Stimulated activated CD8-positive, alpha-beta memory T cell treated with anti-CD3 and anti-CD28 coated beads, Interleukin-2, amount 100 ng/mL, for 1 hour (primary cell): ENCODE measurements at places on chromosomes 13 and 19.

DNA sequence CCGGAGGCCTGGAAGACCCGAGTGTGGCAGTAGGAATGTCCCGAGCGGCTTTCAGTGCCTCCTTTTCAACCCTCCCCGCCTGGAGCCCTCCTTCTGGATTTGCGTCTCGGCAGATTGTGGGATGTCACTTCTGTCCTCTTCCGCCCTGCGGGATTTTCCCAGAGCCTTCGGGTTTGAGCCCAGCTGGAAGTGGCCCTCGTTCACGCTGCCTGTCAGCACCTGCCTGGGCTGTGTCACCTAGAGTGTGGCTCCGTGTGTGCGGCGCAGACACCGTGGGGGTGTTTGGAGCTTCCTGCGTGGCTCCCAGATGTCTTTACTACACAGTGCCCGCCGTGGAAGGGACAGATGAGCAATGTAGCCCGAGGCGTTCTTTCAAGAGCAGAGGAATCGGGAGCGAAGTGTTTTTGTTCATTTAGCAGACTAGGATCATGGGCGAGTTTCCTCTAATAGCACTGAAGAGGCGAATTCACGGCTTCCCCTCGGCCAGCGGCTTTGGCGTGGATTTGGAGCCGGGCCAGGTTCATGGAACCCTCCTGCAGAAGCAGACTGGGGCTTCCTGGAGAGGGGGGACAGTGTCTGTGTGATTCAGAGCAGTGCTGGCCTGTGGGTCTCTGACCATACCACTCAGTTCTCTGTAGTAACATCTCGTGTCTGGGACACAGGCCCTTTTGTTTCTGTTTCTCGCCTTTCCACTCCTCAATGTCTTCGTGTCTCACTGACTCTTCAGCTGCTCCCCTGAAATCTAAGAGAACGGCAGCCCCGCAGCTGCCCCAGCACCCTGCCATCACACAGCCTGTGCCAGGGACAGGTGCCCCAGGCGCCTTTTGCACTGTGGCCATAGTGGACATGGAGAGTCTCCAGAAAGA is 68.0 kb downstream of the KDM4B start:
- no peak for DNase-seq

DNA sequence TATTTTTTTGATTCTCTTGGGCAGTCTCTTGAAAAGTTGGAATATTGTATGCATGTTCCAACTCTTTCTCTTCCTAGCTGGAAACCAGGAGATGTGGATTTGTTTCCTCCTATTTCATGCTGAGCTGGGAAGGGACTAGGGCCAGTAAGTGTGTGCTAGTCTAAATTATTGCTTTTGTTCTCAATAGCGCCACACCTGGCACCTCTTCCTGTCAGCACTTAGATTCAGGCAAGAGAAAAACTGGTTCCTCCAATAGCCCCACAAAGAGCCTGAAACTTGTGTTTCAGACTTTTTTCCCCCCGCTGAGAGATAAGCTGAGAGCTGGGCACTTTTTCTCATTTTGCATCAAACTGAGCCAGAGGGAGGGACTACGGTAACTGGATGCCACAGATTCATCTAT is 353.4 kb downstream of the OLFM4 start:
- no peak for DNase-seq

- DNase-seq: no peak
These were observed 4.0 kb downstream of the KLK1 start for GRCh38 chr19:50819636-50820035.

DNA sequence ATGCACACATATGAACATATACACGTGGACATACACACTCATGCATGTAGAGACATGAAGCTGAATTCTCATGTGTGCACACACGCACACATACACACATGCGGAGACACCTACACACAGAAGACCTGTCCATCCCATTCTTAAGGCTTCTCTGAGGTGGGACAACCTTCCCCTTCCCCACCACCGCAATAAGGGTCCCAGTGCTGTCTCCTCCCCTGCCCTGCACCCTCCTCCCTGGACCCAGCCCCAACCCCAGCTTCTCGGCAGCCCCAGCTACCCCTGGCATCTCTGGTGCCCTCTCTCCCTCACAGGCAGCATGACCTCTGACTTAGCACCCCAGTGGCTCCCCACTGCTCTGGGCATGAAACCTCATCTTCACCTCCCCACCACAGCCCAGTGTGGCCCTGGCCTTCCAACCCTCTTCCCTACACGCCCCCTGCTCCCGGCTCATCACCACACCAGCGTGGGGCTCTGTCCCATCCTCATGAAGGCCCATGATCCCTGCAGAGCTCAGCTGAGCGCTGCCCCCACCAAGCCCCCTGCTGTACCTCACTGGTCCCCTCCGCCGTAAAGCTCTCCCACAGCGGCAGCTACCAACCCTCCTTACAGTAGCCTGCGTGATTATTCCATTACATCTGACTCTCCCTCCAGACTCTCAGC is 204.1 kb upstream of the ZNF536 start:
- DNase-seq: no peak

GRCh38 chr13:51802631-51803418 is 1.1 kb downstream of the DHRS12 start:
- DNase-seq: no peak

- no peak for DNase-seq
These were observed 5.5 kb downstream of the IRS2 start for GRCh38 chr13:109780845-109781383.

DNA sequence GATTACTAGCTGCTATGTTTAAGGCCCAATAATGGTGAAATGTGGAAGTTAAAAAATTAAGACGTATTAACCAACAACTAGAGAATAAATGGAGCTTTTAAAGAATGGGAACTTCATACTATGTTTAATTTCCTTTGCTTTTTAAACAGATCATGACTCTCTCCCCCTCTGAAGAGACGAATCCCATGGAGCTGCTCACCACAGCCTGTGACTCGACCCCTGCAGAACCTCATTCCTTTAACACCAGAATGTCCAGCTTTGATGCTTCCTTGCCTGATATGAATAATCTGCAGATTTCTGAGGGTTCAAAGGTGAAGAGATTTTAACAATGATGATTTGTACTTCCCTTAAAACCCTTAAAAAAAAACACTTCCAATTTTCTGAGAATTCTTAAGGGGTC is 53.0 kb downstream of the ZAR1L start:
- DNase-seq: no peak

- DNase-seq: no peak
These were observed 16.3 kb upstream of the TSPAN16 start for GRCh38 chr19:11279505-11280236.

DNA sequence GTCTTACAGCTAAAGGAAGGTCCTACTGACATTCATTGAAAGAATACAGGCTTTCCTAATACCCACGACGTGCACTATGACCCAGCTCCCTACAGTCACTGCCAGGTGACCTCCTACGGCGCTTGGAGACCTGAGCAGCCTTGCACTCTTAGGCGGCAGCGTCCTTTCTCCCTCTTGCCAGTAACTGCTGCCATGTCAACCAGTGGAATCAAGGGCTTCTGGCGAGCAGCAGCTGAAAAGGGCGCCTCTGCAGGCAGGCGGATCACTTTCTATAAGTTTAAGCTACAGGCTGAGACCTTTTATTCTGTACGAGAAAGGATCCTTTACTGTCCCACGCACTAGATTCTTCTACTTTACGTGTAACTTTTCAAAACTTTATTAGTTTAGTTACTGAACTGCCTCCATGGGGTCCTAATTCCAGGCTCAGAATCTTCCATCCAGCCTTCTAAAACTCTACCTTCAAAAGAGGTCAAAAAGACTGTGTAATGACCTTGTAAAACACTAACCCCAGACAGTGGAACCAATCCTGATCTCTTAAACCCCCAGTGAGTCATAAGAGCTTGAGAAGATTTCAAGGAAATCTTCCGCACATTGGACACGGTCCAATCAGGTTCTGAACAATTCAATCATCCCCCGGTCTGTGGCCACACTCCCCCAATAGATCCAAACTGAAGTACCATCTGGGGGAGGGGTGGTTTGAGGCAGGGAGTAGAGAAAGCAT is 1.9 kb downstream of the KCTD12 start:
- no peak for DNase-seq

DNA sequence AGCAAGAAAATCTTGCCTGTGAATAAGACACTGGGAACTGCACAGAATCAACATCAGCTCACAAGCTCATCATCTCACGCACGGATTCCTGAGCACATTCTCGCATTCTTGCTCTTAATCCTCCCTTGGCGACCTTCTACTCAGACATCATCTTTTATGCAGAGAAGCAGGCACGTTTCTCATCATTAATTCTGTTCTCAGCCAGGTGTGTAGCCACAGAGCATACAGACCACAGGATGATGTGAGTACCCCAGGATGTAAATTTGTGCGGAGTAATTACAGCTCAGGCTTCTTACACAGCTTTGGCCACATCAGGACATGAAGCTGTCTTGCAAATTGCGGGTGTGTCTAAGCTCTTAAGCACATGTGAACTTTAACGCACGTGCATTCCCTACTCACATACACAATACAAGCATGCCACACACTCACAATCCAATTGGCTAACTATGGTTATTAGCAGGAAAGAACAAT is 36.5 kb upstream of the SACS start:
- DNase-seq: no peak

GRCh38 chr19:4241824-4242430 is 5.0 kb upstream of the YJU2 start:
- DNase-seq: no peak

DNA sequence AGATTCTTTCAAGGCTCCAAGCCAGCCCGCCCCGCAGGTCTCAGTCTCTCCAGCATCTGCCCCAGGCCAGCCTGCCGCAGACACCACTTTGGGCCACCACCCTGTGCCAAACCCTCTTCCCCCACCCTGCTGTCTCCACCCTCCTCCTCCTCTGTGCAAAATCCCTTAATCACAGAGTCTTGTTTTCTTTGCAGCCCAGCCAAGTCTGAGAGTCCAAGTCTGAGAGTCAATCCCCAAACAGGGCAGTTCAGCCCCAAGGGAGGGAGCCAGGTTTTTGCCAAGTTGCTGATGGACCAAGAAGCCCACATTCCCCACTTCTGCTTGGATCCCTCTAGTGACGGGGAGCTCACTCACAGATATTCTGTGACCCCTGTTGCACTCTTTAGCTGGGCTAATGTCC is 3.1 kb downstream of the ADAMTS10 start:
- DNase-seq: no peak

- no peak for DNase-seq
These were observed 183.6 kb upstream of the EDNRB start for GRCh38 chr13:78102121-78102677.

- no peak for DNase-seq
These were observed 13.9 kb downstream of the TFDP1 start for GRCh38 chr13:113598481-113598880.

- DNase-seq: no peak
These were observed 1.0 kb upstream of the HAMP start for GRCh38 chr19:35281303-35281702.

GRCh38 chr13:28049880-28050875 is 50.2 kb downstream of the FLT3 start:
- DNase-seq: no peak

DNA sequence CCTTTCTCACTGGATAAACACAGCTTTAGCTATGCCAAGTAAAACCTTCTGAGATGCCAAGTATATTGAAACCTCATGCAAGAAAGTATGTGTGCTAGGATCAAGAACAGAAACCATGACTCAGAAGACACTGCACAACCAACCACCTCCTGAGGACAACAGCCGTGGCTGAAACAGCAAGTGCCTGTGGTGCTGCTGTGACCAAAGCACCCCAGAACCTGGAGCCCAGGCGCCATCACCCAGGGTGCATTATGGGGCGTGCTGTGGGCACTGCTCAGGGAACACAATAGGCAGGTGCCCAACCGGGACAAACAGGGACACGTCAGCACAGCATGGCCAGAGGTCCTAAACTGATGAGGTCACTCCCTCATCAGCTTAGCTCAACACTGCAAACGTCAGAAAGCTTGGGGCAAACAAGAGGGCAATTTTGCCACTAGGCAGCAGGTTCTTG is 101.3 kb upstream of the SLC15A1 start:
- DNase-seq: no peak

DNA sequence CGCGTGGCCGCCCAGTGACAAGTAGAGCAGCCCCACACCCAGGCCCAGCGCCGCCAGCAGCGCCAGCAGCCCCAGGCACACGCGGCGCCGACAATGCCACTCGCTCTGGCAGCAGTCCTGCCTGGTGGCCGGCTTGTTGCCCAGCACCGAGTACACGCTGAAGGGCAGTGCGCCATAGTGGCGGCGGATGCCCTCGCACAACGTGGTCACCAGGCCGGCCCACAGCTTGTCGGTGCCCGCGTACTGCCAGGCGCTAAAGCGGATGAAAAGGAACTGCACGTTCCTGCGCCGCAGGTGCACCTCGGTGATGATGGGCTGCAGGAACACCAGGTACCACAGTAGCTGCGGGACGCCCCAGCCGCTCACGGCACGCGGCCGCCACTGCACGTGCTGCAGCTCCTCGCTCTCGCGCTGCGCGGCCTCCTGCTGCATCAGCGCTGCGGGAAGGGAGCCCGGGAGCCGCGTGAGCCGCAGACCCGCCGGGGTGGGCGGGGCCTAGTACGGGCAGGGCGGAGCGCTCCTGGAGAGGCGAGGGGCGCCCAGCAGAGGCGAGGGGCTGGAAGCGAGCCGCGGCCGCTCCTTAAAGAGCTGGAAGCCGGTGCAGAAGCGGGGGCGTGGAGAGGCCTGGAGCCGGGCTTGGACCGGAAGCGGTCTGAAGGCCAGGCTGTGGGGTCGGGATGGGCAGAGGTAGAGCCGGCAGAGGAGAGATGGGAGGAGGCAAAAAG is 7.3 kb downstream of the NKPD1 start:
- no peak for DNase-seq

GRCh38 chr19:49716154-49716553 is 25.2 kb downstream of the CPT1C start:
- no peak for DNase-seq

DNA sequence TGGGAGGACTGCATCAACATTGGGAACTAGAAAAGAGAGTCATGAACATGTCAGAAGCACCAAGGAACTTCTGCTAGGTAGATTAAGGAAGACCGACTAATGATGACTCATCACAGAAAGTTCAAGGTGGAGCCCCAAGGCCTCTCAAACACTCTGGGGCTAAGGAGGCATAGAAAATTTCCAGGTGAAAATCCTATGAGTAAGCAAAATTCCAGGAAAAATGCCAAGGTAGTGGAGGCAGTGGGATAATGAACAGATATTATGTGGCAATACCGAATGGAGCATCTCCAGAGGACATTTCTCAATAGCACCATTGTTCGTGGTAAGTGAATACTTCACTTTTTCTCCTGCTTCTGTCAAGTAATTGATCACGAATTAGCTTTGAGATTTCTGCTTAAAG is 336.5 kb downstream of the MZT1 start:
- DNase-seq: no peak

DNA sequence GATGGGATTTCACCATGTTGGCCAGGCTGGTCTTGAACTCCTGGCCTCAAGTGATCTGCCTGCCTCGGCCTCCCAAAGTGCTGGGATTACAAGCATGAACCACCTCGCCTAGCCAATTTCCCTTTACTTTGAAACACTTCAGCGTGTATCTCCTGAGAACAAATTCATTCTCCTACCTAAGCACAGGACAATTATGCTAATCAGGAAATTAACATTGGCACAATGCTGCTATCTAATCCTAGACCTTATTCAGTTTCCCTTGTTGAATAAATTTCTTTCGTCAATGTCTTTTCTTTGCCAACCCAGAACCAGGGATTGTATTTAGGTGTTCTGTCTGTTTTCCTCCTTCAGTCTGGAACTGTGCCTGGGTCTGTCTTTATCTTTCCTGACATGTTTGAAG is 67.8 kb downstream of the MAP4K1 start:
- DNase-seq: no peak

- no peak for DNase-seq
These were observed 2.3 kb downstream of the DDA1 start for GRCh38 chr19:17311455-17312188.

- DNase-seq: no peak
These were observed 96.6 kb upstream of the LSM14A start for GRCh38 chr19:34075661-34076091.

- no peak for DNase-seq
These were observed 23.9 kb upstream of the METTL21C start for GRCh38 chr13:102718746-102719145.

- DNase-seq: peak; percentile 43
These were observed 17.8 kb downstream of the PROZ start for GRCh38 chr13:113176280-113176679.
